ENCODE measurements at places on chromosomes 16 and 17.

GRCh38 chr16:11296351-11296705, 15.2 kb upstream of the PRM1 start:
- no peak for DNase-seq

DNA sequence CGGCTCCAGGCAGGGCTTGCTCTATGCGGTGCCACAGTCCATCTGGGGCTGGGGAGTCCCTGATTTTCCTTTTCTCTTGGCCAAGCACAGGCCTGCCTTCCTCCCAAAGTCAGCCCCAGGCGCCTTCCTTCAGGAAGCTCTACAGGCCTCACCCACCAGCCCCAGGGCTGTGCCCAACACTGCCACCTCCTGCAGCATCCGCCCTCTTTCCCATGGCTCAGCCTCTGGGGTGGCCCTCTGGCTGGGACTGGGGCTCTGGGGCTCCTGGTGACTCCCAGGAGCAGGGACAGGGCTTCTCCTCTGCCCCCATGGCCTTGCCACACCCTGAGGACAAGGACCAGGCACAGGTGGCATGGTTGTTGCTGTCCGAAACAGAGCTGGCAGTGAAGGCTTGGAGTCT, 817 bp downstream of the ITGB4 start:
- no peak for DNase-seq

DNA sequence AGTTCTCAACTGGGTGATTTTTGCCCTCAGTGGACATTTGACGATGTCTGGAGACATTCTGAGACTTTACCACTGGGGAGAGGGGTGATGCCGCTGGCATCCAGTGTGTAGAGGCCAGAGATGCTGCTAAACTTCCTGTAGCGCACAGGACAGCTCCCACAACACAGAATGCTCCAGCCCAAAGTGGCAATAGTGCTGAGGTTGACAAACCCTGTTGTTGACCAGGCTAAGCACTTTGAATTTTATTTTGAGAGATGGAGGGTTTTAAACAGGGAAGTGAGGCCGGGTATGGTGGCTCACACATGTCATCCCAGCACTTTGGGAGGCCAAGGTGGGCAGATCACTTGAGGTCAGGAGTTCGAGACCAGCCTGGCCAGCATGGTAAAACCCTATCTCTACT, 44.0 kb downstream of the SYT17 start:
- DNase-seq = no peak

DNA sequence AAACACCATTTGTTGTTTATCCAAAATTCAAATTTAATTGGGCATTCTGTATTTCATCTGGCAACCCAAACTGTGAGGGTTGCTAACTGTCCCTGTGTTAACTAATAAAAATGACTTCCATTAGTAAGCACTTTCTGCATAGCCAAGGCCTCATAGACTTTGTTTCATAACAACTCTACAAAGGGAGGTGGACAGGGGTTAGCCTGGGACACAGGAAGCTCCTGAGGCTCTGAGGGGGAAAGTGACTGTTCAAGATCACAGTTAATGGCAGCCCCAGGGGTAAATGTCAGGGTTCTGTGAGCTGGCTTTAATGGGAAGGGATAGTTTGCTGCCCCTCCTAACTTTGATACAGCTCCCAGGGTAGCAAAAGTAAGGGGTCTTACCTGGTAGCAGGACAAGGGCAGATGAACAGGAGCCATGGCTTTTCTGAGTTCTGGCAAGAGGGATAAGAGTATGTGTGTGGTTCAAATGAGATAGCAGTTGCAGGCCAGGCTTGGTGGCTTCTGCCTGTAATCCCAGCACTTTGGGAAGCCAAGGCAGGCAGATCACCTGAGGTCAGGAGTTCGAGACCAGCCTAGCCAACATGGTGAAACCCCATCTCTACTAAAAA, 2.2 kb downstream of the HEATR9 start:
- no peak for DNase-seq

DNA sequence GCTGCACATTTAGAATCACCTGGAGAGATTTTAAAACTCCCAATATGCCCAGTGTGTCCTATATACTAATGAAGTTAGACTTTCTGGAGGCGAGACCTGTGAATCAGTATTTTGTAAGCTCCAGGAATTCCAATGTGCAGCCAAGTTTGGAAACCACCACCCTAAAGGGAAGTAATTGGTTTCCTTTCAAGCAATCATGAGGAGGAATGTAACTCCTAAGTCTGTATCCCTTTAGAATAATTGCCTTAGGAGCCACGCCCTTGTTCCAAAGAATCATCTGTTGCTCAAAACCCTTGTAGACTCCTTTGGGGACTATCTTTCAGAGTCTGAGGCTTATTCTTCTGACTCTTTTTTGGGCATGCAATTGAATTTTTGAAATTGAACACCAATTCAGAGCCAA, 84.4 kb downstream of the DNAH9 start:
- no peak for DNase-seq

DNA sequence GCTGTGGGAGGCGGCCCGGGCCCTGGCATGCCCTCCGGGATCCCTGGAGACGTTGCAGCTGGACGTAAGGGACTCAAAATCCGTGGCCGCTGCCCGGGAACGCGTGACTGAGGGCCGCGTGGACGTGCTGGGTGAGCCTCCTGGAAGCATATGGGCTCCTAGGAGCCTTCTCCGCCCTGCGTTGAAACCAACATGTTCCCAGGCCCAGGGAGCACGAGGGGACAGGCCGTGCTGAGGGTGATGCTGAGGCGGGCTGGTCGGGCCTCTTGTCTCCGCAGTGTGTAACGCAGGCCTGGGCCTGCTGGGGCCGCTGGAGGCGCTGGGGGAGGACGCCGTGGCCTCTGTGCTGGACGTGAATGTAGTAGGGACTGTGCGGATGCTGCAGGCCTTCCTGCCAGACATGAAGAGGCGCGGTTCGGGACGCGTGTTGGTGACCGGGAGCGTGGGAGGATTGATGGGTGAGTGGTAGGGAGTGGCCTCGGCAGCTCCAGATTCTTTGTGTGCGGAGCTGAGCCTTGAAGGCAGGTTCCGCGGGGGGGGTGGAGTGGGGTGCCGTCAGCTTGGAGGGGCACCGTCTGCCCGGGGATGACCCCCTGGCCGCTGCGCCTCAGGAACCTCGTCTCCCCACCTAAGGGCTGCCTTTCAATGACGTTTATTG, 567 bp downstream of the HSD17B1 start:
- no peak for DNase-seq

DNA sequence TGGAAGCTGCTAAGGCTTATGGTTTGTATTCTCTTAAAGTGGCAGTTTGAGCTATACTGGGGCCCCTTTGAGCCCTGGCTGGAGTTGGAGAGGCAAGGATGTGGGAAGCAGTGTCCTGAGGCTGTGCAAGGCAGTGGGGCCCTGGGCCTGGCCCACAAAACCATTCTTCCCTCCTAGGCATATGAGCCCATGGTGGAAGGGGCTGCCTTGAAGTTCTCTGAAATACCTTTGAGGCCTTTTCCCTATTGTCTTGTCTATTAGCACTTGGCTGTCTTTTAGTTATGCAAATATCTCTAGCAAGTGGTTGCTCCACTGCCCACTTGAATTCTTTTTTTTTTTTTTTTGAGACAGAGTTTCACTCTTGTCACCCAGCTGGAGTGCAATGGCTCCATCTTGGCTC, 119.2 kb downstream of the PCTP start:
- no peak for DNase-seq

- DNase-seq = no peak
Observed at GRCh38 chr17:82247182-82247823, 18.5 kb downstream of the SLC16A3 start.

- no peak for DNase-seq
Observed at GRCh38 chr17:68061512-68062313, 26.2 kb downstream of the KPNA2 start.

- DNase-seq = no peak
Observed at GRCh38 chr17:77495575-77495974, 354.8 kb downstream of the SEC14L1 start.

DNA sequence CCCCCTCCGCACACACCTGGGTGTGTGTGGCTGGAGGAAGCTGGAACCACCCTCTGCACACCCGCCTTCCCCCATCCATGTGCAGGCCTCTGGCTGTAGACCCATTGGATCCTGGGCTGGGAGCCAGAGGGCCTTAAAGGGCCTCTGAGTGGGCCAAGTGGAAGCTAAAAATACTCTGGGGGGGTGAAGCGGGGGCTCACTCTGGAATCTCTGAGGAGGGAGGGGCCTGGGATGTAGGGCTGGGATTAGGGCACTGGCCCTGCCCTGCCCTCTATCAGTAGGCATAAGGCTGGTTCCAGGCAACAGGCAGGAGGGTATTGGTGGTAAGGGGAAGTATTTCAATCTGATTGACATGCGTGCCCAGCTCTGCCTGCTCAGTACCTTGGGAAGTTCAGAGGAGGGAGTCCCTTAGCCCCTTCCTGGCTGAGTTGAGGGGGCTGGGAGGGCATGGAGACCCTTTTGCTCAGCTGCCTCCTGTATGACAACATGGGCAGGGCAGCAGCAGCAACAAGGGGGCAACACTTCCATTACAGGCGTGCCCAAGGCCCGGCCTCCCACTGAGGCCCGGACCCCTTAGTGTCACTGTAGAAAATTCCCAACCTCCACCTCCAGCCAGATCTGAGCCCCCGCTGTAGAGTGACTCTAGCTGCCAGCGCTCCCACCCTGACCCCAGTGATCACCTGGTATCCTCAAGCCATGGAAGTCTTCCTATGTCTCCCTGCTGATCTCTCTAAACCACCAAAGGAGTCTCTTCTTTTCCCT, 5.2 kb downstream of the ITGA3 start:
- peak; percentile 6 for DNase-seq

DNA sequence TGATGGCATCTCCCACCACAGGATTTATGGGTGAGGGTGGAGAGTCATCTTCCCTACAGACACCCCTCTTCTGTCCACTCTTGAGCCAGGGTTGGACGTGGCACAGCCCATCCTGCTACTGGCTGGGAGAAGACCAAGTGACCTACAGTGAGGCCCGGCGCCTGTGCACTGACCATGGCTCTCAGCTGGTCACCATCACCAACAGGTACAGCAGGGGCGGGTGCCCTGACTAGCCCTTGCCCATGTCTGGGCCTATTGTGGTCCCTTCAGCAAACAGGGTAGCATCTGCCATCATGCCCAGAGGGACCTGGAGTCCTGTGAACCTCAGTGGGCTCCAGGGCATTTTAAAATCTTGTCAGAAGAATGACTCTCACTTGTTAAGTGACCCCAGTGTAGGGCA, 48.2 kb downstream of the MRC2 start:
- DNase-seq = no peak

GRCh38 chr16:63461248-63461841, 1425.1 kb upstream of the CDH8 start:
- DNase-seq = peak; percentile 64

GRCh38 chr17:35965272-35965671, 16.0 kb downstream of the CCL16 start:
- DNase-seq = no peak

- no peak for DNase-seq
Observed at GRCh38 chr17:27544350-27545131, 86.4 kb upstream of the LGALS9 start.

- DNase-seq = no peak
Observed at GRCh38 chr17:6442775-6443174, 1.5 kb upstream of the PIMREG start.

- DNase-seq = no peak
Observed at GRCh38 chr16:86514481-86515376, 4.4 kb downstream of the FOXF1 start.

GRCh38 chr17:36647636-36648035, 46.3 kb downstream of the MRM1 start:
- DNase-seq = no peak

DNA sequence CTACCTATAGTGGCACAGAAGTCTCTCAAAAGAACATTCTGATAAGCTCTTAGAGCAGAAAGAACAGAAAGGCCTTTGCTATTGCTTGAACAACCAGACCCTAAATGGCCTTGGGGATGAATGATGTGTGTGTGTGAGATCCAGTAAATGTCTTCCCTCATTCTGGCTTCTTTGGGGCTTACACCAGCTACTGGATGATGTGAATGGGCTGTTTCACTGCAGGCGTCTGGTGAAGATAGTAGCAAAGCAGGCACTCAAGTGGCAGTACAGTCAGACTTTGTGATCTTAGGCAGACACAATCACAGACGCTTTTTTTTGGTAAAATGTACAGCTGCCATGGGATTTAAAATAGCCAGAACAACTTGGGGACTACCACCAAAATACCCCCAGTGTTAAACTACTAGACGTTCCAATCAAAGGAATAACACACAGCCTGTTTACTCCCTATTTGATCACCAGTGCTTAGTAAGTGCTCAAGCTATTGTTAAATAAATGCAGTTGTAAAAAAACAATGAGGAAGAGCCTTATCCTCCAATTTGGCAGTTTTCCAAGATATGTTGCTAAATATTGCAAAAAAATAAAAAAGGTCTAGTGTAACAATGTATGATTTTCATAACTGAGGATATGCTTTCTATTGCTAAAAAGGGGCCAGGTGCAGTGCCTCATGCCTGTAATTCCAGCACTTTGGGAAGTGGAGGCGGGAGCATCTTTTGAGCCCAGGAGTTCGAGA, 17.9 kb downstream of the NDUFAB1 start:
- DNase-seq = no peak

GRCh38 chr17:68190495-68190894, 57.3 kb upstream of the AMZ2 start:
- DNase-seq = no peak

- DNase-seq = no peak
Observed at GRCh38 chr16:49075709-49076108, 205.9 kb downstream of the CBLN1 start.
